H7 (cell line): ENCODE measurements at places on chromosomes 13 and 19.

GRCh38 chr19:12603714-12604113 lies 6.9 kb downstream of the ZNF490 start:
- DNase-seq, result no peak

GRCh38 chr13:33208290-33209220 lies 77.0 kb downstream of the STARD13 start:
- no peak for DNase-seq

GRCh38 chr19:14683439-14683838 lies 6.4 kb upstream of the ZNF333 start:
- no peak for DNase-seq

GRCh38 chr19:16473875-16474392 lies 2.2 kb upstream of the EPS15L1 start:
- DNase-seq, result no peak

- peak; percentile 73 for DNase-seq
Observed at GRCh38 chr13:99614465-99614885, 113.2 kb downstream of the TM9SF2 start.

- DNase-seq, result no peak
Observed at GRCh38 chr13:30004204-30004603, 153.8 kb upstream of the UBL3 start.

- no peak for DNase-seq
Observed at GRCh38 chr13:37168926-37169325, 63.5 kb upstream of the CSNK1A1L start.

- DNase-seq, result no peak
Observed at GRCh38 chr19:16951529-16951928, 62.7 kb downstream of the F2RL3 start.

GRCh38 chr19:18589380-18590272 lies 1.0 kb downstream of the REX1BD start:
- DNase-seq, result peak; percentile 88

DNA sequence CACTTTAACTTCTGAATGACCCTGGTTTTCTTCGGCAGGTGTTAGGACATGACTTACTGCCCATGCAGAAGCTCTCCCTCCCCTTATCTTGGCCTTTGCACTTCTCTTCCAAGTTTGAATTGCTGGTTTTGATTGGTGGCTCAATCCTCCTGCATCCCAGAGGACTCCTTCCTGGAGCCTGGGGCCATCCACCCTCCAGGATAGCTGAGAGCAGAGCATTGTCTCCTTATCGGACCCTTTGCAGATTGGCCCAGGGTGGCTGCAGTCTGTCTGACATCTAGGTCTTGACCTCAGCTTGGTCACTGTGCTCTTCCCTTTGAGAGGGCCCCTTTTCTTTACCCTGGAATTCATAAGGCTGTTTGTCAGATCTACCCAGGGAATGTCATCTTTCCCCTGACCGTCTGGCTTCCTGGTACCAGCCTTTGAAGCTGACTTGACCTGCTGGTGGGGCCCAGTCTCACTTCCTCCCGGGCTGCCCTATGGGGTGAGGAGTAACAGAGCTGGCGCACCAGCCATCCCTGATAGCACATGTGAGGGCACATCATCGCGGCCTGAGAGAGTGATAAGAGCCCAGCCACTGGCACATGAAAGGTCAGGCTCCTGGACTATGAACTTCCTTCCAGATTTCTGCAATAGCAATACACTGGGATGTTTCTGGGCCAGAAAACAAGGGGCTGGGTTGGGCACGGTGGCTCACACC lies 172.9 kb upstream of the UBL3 start:
- no peak for DNase-seq

- DNase-seq, result peak; percentile 90
Observed at GRCh38 chr19:49875857-49876421, 1.2 kb downstream of the AKT1S1 start.

DNA sequence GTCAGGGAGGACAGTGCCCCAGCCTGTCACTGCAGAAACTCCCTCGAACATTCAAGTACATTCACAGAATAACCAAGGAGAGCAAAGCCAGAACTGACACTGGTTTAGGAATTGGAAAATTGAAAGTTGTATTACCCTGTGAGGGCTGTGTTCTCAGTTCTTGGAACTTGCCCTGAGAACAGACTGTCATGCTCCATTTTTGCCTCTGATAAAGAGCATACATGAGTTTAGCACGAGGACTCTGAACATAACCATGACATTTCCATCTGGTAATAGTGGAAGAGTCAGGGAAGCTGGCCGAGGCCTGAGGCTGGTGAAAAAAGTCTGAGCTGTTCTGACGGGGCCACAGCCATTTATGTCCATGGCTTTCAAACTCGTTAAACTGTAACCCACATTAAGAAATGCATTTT lies 15.2 kb upstream of the SLC25A30 start:
- no peak for DNase-seq

GRCh38 chr19:23991170-23991569 lies 76.5 kb downstream of the ZNF726 start:
- DNase-seq, result no peak

GRCh38 chr13:31477961-31478360 lies 261.4 kb upstream of the RXFP2 start:
- DNase-seq, result no peak

DNA sequence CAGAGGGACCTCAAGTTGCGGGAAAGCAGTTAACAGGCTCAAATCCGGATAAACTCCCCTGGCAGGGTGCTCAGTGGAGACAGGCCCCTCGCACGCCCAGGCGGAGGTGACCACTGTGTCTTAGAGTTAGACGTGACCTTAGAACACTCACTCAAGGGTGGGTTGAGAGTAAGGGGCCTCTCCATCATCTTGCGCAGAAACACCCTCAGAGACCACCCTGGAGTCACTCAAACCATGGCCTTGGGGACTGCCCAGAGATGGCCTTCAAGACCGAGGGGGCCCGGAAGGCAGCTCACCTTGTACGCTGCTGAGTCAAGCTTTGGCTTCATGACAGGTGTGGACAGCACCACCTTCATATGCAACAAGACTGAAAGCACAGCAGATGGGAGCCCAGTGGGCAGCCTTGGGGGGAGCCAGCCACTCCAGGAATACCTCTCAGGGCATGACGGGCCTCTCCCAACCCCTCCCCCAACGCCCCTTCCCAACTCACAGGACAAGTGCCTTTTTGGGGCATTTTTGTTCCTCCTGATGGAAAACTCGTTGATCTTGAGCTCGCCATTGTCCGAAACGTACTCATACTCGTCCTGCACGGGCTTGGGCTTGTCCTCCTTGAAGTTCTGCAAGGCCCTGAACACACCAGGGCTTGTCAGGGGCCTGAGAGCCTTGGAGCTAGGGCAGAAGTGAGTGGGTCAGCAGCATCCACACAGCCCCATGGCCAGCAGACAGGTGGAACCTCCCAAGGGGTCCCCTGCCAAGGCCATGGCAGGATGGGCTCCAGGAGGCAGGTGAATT lies 229.2 kb downstream of the TUBA3C start:
- peak; percentile 28 for DNase-seq

- peak; percentile 92 for DNase-seq
Observed at GRCh38 chr19:13935765-13936510, 2.3 kb downstream of the PODNL1 start.

DNA sequence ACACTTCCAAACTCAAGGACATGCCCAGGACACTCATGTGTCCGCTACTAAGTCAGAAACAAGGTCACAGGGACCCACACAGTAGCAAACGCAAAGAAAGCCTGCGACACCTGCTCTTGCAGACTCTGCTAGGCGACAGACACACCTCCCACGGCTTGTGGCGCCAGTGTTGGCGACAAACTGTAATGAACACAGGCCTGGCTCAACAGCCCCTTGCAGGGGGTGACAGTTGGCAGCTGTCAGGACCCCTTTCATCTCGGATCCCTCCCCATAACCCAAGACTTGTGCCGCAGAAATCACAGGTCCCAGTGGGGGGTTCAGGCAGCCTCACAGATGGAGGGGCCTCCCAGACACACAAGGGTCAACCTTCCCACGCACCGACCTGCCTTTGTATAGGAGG lies 364 bp downstream of the CKM start:
- peak; percentile 64 for DNase-seq

GRCh38 chr13:76816394-76816793 lies 69.8 kb downstream of the KCTD12 start:
- DNase-seq, result no peak

GRCh38 chr19:58248886-58249285 lies 20.2 kb downstream of the ZNF544 start:
- DNase-seq, result no peak

GRCh38 chr19:13060964-13061927 lies 41.4 kb downstream of the LYL1 start:
- peak; percentile 97 for DNase-seq

- DNase-seq, result no peak
Observed at GRCh38 chr13:110450941-110451730, 110.4 kb downstream of the RAB20 start.

DNA sequence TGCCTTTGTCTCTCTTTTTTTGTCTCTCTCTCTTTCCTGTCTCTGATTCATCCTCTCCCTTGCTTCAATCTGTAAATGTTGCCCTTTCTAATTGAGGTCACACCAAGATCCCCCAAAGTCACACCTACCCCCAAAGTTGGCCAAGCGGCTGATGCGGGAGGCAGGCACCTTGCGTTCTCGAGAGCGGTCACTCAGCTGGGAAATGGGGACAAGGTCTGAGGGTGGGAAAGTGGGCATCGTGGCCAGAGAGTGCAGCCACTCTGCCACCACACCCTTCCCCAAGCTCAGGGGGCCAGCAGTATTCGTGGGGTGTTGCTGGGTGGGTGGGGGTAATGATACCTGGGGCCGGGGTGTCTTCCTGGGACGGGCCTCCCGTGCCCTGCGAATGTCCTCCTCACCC lies 2.7 kb downstream of the COQ8B start:
- no peak for DNase-seq

DNA sequence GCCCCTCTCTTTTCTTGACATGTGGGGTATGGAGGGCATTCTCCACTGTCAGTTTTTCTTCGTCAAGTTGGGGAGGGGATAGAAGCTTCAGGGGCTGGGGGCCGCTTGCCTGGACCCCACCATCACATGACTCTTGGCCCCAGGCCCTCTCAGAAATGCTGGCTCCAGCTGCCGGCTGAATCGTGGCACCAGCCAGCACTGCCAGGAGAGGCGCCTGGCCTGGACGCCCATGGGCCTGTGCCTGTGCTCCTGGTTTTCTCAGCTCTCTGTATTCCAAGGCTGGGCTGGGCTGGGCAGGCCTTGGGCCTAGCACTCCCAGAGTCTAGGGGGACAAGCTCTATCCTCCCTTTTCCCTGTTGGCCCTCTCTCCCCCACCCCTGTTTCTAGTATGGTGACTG lies 38.6 kb downstream of the LYL1 start:
- no peak for DNase-seq

GRCh38 chr13:67343777-67344176 lies 113.6 kb upstream of the PCDH9 start:
- no peak for DNase-seq

DNA sequence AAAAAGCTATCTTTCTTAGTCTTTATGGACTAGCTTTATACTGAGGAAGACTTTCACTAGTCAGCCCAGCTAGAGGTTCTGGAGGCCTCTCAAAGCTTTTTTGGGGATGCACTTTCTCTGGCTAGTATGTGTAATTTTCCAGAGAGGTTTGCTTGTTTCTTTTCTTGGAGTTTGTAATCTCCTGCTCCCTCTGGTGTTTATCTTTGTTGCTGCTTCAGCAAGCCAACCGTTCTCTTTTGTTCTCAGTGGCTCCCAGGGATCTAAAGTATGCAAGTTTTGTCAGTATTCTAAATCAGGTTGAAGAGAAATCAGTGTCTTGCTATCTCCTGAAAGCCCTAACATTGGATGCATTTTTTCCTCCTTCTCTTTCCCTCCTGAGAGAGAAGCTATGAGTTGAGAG lies 121.1 kb upstream of the MYO16 start:
- peak; percentile 69 for DNase-seq

- no peak for DNase-seq
Observed at GRCh38 chr19:5926641-5927440, 12.8 kb downstream of the CAPS start.

GRCh38 chr13:66748712-66749111 lies 481.4 kb downstream of the PCDH9 start:
- no peak for DNase-seq

DNA sequence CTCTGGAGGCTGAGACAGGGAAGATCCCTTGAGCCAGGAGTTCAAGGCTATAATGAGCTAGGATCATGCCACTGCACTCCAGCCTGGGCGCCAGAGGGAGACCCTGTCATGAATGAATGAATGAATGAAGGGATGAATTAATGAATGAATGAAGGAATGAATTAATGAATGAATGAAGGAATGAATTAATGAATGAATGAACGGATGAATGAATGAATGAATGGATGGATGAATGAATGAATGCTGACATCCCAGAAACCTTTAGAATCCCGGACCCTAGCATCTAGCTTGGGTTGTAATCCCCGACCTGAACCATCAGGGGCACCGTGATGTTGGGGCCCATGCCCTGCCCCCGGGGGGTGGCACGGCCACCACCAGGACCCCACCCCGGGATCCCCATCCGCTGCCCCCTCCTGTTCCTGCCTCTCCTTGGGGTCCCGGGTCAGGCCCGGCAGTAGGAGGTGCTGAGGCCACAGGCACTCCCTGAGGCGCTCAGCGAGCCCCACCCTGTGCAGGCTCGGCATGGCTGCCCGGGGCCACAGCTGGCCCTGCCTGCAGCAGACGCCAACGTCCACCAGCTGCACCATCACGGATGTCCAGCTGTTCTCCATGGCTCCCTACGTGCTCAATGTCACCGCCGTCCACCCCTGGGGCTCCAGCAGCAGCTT lies 3.4 kb downstream of the EBI3 start:
- peak; percentile 62 for DNase-seq

- DNase-seq, result peak; percentile 77
Observed at GRCh38 chr19:53809518-53810186, 14.5 kb downstream of the NLRP12 start.

GRCh38 chr19:50962245-50962644 lies 7.1 kb downstream of the KLK6 start:
- no peak for DNase-seq

GRCh38 chr19:47113850-47114651 lies 475 bp upstream of the ZC3H4 start:
- peak; percentile 93 for DNase-seq

DNA sequence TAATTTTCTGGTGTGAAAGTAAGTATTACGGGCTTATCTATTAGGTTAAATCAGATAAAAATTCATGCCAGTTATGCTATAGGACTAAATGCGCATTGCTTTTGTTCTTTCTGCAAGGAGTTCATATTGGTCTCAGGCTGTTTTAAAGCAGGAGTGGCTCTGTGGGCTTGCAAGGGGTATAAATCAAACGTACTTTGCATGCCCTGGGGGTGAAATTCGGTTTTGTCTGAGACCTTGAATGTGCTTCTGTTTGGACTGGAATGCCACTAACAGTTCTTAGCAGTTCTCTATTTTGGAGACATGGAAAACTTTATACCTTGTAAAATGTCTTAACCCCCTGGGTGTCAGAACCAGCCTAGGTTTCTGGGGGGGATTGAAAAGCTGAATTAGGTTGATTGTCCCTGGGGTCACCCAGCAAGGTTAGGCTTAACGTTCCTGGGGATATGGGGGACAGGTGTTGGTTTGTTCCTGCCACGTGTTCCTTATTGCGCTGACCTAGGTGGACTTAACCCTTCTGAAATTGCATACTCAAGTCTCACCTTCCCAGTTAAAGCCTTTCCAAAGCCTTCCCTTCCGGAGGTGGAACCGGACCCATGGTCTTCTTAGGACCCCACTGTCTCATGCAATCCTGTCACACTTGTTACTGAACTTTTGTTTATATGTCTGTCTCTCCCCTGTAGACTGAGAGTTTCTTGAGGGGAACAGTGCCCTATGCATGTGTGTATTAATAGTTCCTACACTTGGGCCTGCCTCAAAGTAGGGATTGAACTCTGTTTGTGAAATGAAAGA lies 182.2 kb downstream of the LMO7 start:
- no peak for DNase-seq
